ENCODE measurements at places on chromosomes 7 and 10.
A peak's percentile ranks its signal among the peaks of the same experiment; 100 is the strongest.

- no peak for DNase-seq
These were observed 37.6 kb downstream of the CPED1 start for GRCh38 chr7:121026159-121026558.

DNA sequence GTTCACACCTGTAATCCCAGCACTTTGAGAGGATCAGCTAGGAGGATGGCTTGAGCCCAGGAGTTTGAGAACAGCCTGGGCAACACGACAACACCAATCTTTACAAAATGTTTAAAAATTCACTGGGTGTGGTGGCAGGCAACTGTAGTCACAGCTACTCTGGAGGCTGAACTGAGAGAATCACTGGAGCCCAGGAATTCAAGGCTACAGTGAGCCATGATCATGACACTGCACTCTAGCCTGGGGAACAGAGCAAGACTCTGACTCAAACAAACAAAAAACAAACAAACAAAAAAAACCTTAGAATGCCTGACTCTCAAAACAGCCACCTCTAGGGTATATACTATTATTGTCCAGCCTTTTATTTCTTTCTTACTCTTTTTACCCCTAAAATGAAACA lies 56.5 kb upstream of the PAPSS2 start:
- DNase-seq, result no peak

- DNase-seq, result no peak
These were observed 2.7 kb upstream of the SUV39H2 start for GRCh38 chr10:14875941-14876340.

DNA sequence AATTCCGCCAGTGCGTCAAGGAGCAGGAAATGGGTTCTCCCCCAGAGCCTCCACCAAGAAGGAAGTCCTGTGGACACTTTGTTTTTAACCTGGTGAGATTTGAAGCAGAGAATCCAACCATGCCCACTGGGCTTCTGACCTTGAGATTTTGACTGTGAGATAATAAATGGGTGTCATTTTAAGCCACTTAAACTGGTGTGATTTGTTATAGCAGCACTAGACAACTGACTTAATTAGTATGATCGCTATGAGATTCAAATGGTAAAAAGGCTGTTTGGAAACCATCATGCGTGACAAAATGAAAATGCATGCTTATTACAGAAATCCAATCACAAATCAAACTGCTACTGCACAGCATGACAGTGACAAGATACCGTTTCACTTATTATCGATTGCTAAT lies 98.0 kb downstream of the ADAM12 start:
- no peak for DNase-seq

- no peak for DNase-seq
These were observed 94.7 kb upstream of the PRSS58 start for GRCh38 chr7:142352543-142352942.

- DNase-seq, result no peak
These were observed 27.8 kb downstream of the ABI1 start for GRCh38 chr10:26832960-26833359.

DNA sequence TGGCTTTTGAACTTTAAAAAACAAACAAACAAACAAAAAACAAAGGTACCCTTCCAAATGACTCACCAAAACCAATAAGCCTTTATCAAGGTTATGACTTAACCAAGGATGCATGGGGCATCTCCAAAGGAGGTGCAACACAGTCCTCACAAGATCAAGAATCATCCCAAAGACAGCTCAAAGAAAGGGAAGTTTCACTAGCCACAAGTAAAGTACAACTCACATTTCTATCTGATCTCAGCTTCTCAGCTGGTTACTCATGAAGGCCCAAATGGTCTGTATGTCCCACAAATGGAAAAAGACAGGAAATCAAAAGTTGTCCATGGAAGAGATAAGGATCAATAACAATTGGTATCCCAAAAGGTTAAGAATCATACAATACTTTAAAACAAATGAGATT lies 6.0 kb upstream of the MKLN1 start:
- DNase-seq, result no peak

GRCh38 chr10:116211682-116212081 lies 61.3 kb downstream of the GFRA1 start:
- no peak for DNase-seq

DNA sequence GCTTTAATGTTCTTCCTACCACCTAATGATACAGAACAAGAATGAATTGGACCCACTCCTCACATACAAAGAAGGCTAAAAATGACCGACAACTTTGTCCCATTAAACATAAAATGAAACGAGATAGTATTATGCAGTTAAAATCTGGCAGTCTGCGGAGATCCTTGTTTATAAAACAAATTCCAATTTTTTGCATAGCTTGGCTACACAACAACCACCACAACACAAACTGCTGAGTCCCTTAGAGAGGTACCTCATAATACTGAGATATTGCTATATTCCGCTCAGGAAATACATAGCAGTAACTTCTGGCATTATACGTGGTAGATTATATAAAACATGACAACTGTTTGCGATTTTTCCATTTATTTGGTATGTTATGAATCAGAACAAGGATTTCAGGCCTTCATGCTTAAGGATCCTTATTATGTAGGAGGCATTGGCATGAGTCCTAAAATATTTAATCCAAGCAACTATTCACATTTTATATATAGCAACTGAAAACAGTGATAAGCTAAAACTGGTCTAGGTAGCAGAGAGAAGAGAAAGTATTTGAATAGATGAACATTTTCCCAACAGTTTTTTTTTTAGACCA lies 96.0 kb downstream of the ANK3 start:
- no peak for DNase-seq

- no peak for DNase-seq
These were observed 315.0 kb downstream of the CRPPA start for GRCh38 chr7:16106300-16106699.

- DNase-seq, result no peak
These were observed 142.6 kb upstream of the TMEM196 start for GRCh38 chr7:19916046-19916445.

DNA sequence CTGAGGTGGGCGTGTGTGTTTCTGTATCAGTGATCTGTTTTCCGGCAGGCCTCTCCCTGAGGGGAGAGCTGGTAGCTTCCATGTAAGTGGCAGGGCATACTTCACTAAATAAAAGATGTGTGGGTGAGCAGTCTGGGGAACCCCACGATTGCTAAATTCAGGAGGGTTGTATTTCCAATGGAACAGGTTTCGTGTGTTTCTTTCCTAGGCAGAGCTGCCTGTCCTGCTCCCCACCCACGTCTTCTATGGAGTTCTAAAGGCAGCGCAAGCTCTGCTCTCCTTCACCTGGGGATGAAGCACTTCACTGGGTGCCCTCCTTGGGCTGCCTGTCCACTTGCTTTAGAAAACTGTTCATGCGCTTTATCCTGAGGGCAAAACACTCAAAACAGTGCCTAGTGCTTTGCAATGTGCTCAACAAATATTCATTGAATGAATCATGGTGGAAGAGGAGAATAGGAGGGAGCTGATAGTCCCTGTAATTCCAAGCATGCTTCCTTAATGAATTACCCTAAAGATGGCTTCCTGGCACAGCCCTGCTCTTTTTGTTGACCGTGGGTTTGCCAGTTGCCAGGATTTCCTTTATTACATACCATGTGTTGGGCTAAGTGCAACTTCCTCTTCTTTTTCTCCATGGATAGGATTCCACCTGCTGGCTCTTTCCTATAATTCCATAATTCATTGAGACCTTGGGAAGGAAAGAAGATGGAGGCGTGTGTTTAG lies 50.6 kb upstream of the SRPK2 start:
- DNase-seq, result no peak

- no peak for DNase-seq
These were observed 81.6 kb downstream of the RPS24 start for GRCh38 chr10:78115135-78115853.

GRCh38 chr10:11579885-11580284 lies 31.6 kb downstream of the USP6NL start:
- DNase-seq, result no peak

- DNase-seq, result no peak
These were observed 15.0 kb downstream of the FZD9 start for GRCh38 chr7:73448609-73449008.

DNA sequence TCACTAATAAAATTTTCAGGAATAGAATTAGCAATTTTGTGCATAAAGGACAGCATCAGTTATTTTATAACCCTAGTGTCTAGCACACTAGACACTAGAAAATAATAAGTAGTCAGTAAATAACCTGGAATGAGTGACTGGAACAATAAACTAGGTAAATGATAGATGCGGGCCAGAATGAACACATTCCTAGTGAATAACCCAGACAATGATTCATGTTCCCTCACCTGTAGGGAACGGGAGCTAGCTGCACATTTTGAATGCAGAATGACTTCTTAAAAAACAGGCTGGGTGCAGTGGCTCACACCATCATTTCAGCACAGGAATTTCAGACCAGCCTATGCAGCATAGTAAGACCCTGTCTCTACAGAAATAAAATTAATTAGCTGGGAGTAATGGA lies 3.2 kb upstream of the ATOH7 start:
- no peak for DNase-seq

GRCh38 chr10:6164271-6165095 lies 38.2 kb upstream of the PFKFB3 start:
- no peak for DNase-seq

DNA sequence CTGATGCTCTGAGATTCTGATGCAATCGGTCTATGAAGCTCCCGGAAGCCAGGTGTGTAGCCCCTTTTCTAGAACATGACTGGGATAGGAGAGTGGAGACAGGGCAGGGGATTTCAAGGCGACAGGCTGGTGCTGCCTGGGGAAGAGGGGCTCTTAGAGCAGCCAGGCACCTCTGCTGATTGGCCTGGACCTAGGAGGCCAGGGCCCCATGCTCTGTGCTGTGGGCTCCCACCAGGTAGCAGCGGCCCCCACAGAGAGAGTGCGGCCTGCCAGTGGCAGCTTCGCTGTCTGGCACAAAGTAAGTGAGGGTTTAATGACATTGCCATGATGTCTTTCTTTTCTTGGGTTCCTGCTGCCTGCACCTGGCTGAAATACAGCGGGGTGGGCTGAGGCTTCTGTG lies 99.4 kb upstream of the PODXL start:
- no peak for DNase-seq

- no peak for DNase-seq
These were observed 154.3 kb downstream of the PPP1R3A start for GRCh38 chr7:113764401-113765035.

GRCh38 chr10:17548162-17548561 lies 69.0 kb downstream of the HACD1 start:
- DNase-seq, result no peak

DNA sequence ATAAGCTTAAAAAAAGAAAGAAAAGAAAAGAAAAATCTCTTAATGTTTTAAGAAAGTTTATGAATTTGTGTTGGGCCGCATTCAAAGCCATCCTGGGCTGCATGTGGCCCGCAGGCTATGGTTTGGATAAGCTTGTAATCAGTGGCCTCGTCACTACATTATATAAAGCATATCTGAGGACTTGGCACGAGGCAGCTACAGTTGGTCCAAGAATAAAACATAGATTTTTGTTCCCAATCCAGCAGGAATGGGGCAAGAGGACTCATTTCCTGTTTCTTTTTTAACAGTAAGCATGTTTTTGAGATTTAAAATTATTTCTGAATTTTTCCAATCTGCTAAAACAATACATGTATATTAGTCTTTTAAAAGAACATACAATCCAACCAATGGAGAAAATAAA lies 28.6 kb downstream of the MCM10 start:
- DNase-seq, result no peak

GRCh38 chr7:79090543-79090942 lies 362.9 kb downstream of the MAGI2 start:
- DNase-seq, result no peak

- no peak for DNase-seq
These were observed 58.3 kb downstream of the SEMA3C start for GRCh38 chr7:80860554-80860953.

DNA sequence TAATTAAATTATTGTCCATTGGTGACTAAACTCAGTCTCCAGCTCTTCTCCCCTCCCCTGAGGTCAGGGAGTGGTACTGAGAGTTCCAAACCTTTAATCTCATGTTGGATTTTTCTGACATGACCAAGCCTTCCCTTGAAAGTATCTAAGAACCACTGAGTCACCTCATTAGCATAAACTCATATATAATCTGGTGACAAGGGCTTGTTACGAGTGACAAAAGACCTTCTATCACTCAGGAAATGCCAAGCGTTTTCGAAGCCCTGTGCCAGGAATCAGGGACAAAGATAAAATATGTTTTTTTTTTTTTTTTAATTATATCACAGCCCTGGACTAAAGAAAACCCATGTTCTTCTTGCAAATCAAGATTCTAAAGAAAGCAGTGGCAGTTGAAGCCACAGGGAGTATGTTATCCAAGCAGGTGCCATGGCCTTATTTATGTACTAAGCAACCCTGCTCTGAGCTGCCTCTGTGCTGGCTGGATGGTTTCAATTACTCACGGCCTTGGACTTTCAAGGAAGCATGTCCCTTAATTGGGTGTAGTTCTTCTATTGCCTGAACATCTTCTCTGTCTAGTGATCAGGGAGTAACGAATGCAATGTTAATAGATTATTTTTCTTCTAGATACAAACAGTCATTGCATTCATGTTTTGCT lies 169.0 kb upstream of the PRKCQ start:
- DNase-seq, result no peak

GRCh38 chr7:34823650-34824258 lies 165.7 kb downstream of the NPSR1 start:
- peak; percentile 67 for DNase-seq

GRCh38 chr7:34031156-34031555 lies 125.8 kb downstream of the BMPER start:
- DNase-seq, result no peak

GRCh38 chr7:69776611-69777010 lies 178.3 kb downstream of the AUTS2 start:
- DNase-seq, result no peak

DNA sequence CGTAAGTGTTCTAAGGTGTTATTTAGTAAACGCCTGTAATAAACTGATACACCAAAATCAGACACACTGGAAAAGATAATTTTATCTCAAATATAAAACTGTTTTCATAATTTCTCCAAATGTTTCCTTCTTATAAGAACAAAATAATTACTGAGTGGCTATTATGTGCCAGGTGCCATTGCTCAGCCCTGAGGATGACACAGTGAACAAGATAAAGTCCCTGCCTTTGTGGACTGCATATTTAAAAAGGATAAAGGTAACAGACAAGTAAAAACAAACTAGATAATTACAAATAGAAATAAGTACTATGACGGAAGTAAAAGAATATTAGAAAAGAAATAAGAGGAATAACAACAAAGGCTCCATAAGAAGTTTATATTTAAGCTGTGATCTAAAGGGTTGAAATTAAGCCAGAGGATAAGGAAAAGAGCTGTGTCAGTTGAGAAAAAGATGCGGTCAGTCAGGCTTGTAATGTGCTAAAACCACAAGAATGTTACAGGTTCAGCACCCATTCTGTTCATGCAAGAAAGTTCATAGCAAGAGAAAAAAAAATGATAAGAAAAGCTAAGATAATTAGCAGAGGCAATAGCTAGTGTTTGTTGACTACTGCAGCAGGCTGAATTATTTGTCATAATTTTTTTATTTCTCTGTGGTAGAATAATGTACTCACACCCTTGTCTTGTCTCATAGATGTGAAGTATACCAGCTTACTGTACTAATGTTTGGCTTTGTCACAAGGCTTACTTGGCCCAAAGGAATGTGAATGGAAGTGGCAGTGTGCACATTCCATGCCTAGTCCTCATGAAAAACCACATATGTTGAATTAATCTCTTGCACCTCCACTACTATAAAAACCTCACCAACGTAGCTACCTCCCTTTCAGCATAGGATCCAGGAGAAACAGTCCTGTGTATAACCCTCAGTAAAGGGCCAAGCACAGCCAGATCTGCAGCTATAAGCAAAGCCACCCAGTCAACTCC lies 75.1 kb downstream of the CRPPA start:
- DNase-seq, result no peak

Data from neural crest cell (in vitro differentiated cells).